ENCODE measurements at places on chromosomes 4 and X.

DNA sequence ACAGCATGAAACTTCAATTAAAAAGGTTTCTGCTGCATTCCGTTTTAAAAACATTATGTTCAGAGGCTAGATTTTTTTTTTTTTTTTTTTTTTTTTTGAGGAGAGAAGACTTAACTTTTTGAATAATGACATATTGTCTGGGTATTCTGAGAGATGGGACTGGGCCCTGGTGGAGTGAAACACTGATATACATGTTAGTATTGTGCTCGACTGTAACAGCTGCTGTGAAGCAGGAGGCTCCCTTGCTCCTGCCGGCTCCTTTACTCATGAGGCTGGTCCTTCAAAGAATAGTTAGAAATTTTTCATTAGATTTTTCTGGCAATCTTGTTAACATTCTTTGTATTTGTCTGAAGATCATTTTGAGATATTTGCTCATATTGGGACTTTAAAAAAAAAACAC is 73.3 kb downstream of the TMEM131L start:
- no peak for DNase-seq

DNA sequence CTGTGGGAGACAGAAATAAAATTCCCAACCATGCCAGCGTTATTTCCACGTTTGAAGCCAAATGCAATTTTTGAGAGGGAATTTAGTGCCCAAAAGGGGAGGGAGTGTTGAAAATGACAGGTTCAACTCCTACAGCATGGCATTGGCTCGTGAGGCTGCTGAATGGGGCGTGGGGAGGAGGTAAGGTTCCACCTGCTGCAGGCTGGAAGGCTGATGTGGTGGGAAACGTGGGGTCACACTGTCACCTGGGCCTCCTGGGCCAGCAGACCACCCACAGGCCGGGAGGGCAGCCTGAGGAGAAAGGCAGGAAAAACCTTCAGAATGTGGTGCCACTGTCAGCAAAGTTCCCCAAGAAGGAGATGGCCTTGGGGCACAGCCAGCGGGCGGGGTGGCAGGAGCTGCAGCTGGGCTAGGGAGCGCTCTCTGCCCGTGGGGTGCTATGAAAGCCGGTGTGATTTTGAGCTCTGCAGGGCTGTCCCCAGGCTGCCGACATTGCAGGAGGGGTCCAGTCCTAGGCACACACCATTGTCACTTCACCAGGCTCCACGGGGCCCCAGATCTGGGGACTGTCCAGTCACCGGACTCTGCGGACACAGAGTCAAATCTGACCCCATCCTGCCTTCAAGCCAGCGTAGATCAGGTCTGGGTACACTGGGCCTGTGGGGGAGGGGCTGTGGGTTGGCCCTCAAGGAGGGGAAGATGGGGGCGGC is 19.6 kb downstream of the MSANTD1 start:
- DNase-seq = no peak

- no peak for DNase-seq
Measured at GRCh38 chrX:39356119-39356807, 555.0 kb downstream of the MID1IP1 start.

DNA sequence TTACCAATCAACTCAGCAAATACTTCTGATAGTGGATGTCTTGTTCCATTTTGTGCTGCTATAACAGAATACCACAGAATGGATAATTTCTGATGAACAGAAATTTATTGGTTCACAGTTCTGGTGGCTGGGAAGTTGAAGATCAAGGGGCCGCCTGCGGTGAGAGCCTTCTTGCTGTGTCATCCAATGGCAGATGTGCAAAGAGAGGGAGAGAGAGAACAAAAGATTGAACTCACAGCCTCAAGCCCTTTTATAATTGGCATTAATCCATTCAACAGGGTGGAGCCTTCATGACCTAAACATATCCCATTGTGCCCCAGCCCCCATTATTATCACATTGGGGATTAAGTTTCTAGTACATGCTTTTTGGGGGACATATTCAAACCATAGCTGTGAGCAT is 86.1 kb downstream of the ADGRG4 start:
- DNase-seq = no peak

DNA sequence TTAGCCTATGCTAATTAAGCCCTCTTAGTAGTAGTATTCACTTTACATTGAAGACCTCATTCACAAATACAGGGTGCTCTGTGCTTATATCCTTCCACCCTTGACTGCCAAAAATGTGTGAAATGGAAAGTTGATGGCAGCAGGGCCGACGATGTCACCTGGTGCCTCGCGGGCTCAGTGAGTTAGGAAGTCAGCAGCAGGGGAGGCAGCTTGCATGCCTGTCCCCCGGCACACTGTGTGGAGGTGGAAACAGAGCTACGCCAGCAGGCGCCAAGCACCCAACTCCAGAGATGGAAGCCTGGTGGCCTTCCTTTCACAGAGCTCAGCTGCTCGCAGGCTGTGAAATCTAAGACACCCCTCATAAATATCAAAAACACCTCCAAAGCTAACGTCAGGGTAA is 8.4 kb downstream of the MSL3 start:
- no peak for DNase-seq

DNA sequence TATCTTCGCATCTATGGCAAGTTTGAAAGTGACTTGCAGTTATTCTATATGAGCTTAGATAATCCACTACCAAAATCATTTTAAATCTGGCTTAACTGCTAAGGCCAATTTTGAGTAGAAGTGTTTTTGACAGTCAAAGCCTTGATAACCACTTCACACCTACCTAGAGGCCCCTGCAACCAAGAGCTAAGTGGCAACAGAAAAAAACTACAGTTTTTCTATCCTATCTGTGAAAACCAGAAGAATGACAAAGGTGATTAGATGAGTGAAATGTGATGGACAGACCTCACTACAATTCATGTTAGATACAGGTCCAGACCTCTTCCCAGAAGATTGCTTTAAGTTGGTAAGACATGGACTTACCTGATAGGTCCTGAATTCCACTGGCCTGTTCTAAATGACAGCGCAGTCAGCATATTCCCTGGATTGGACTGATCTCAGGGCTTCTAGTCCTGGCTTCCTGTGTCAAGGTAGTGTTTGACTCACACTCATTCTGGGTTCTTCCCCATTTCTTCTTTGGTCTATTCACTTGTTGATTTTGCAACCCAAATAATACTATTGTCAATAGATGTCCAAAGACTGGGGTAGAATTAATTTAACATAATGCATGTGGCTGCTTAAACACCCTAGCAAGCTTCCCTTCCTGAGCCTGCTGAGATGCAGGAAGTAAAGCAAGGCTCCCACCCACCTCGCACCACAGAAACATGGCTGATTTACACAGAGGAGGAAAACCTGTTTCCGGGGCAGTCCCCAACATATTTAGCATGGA is 65.1 kb downstream of the PPP3CA start:
- no peak for DNase-seq

DNA sequence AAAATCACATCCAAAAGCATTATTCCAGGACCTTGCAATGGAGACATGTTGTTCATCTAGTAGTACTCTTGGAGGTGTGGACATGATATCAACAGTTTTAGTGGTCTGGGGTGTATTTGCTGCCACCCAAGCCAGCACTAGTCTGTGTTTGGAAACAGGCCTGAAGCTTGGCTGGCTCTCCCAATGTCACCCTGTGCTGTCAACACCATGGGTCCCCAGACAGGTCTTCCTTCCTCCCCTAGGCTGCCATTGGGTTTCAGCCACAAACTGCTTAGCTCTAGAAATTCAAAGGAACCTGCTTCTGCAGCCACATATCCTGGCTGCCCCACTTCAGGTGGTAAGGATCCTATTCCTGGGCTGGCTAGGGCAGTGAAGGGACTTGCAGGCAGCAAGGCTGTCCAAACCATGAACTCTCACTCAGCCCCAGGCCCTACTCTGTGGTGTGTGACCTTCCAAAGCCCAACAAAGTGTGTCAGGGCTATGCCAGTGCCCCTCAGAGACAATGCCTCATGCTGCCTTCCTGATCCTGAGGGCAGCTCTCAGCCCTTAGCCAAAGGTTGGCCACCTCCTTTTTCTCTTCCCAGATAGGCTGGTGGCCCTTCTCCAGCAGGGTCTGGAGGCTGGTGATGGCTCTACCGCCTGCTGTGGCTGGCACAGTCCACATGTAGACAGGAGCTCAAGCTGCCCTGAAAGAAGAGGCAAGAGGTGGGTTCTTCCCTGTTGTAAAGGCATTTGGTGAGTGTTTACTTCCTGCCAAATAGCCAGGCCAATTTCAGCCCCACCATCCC is 18.3 kb downstream of the AMER1 start:
- DNase-seq = no peak

All from DMS79 treated with DMSO at 0.1 percent for 48 hours (cell line).